ENCODE measurements at places on chromosomes 2 and 18.
A peak's percentile ranks its signal among the peaks of the same experiment; 100 is the strongest.

GRCh38 chr2:172630181-172630580, 74.3 kb downstream of the PDK1 start:
- DNase-seq: no peak

DNA sequence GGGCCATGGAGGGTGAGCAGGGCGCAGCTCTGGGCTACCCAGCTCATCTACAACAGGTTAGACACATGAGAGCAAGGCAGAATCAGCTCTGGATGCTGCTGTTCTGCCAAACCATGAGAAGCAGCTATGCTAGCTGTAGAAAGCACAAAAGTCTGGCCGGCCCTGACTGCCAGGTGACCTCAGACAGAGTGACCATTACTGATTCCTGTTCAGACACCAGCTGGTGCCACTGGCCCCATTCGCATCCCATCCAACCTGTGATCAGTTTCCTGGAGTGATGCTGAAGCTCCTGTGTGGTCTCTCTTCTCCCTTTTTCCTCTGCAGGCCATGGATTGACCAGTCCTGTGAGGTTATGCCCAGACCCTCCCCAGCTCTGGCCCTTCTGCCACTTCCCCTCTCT, 14.3 kb downstream of the RBMS1 start:
- no peak for DNase-seq

DNA sequence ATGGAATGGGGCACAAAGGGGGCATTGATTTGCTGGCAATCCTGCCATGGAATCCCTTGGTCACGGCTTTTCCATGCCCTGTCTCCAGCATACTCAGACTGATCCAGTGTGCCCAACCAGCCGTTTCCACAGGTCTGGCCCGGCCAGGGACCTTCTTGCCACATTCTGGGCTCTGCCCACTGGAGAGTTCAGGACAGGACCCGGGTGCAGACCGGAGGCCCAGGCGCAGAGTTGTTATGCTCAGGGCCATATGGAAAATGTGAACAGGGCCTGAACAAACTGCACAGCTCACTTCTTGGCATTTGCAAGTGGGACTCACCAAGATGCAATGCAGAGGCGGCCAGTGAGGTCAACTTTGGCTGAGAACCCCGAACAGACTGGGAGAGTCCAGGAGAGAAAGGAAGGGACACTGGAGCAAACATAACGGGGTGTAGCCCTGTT, 15.6 kb upstream of the ASAP2 start:
- peak; percentile 52 for DNase-seq

DNA sequence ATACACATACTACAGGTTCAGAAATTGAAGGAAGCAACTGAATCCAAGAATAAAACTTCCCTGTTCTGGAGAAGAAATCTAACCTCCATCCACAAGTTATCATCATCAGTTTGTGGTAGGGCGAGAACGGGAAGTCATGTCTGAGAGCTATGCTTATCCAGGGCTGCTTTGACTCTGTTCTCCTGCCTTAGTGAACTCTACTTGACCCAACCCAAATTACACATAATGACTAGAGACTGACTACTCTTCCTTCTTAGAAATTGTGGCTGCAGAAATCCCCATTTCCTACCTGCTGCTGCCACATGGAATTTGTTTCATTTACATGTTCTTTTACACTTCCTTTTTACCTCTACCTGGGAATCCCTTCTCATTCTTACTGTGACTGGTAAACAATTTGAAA, 1102.6 kb upstream of the PIK3C3 start:
- no peak for DNase-seq

Data from dorsolateral prefrontal cortex (tissue), 122 donors.